ENCODE measurements at places on chromosomes 7 and 10. TPM values are rescaled to one million over a fixed set of nuclear protein-coding genes. Genes with fewer than 3 reads are reported as not detected.
A peak's percentile ranks its signal among the peaks of the same experiment; 100 is the strongest.

A1CF gene
- total RNA-seq: not detected

GRCh38 chr10:33509231-33509831 is 174.9 kb upstream of the NRP1 start:
- peaks cover 13% of the 10 kb centered on the region for H3K4me1 ChIP-seq
- no peak overlapping the region for H3K4me3 ChIP-seq
- no peak overlapping the region for H3K27ac ChIP-seq
- DNase-seq: no peak
- no peaks in the 10 kb centered on the region for H3K36me3 ChIP-seq
- H3K27me3 ChIP-seq: no peaks in the 10 kb centered on the region

STK31 gene
- not detected for total RNA-seq

MYH16 gene
- total RNA-seq: not detected

NPSR1 gene
- total RNA-seq: not detected

CYP3A7 gene
- total RNA-seq: not detected

NKX1-2 gene
- not detected for total RNA-seq

- H3K4me1 ChIP-seq: peaks cover 62% of the 10 kb centered on the region
- H3K4me3 ChIP-seq: no peak overlapping the region
- H3K27me3 ChIP-seq: no peaks in the 10 kb centered on the region
- no peak for DNase-seq
- peaks cover 53% of the 10 kb centered on the region for H3K36me3 ChIP-seq
Observed at GRCh38 chr7:149620961-149621360, 123.4 kb upstream of the ZNF746 start.

GRCh38 chr7:142303650-142304049 is 45.8 kb upstream of the PRSS58 start:
- H3K27me3 ChIP-seq: peaks cover 40% of the 10 kb centered on the region
- H3K4me1 ChIP-seq: no peaks in the 10 kb centered on the region
- DNase-seq: no peak
- H3K4me3 ChIP-seq: no peak overlapping the region
- H3K36me3 ChIP-seq: no peaks in the 10 kb centered on the region

MAGI2 gene
- total RNA-seq: 4.5 TPM

DNA sequence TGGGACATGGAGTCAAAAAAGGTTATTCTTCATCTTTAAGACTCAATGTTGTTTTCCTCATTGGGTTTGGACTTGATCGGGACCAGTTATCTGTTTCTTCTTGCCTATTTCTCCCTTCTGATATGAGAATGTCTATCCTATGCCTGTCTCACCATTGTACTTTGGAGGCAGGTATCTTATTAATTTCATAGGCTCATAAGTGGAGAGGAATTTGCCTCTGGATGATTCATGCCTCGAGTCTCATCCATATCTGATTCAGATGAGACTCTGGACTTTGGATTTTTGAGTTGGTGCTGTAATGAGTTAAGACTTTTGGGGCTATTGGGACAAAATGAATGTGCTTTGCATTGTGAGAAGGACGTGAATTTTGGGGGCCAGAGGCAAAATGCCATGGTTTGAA is 36.2 kb upstream of the CCDC7 start:
- H3K36me3 ChIP-seq: no peaks in the 10 kb centered on the region
- peaks cover 36% of the 10 kb centered on the region for H3K4me1 ChIP-seq
- H3K4me3 ChIP-seq: no peak overlapping the region
- no peak overlapping the region for H3K27ac ChIP-seq

TWIST1 gene
- total RNA-seq: 1.3 TPM

DNA sequence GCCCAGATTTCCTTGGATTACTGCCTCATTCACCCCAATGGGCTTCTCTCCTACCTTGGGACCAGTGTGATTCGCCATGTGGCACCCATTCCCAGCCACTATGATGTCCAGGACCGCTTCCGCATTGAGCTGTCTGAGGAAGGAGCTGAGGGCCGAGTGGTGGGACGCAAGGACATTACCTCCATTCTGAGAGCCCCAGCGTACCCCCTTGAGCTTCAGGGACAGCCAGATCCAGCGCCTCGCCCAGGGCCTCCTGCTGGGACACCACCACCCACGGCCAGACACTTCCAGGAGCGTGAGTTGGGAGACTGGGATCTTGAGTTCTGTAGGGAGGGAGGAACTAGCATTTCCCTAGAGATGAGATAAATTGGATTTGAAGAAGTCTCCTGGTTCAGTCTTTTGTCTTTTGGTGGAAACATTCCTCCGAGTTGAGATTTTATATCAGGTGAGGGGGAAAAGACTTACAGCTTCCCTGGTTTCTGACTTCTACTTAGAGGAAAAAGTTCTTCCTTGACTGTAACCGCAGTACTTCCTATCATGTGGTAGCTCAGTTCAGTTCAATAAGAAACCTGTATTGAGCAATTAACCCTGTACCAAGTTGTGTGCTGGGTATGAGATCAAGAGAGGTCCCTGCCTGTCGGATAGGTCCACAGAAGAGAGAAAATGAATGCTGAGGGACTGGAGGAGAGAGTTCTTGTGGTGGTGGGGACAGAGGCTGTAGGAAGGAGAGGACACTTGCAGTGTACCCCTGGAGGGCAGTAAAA is 1.3 kb downstream of the MOSPD3 start:
- DNase-seq: no peak
- peaks cover 6% of the 10 kb centered on the region for H3K36me3 ChIP-seq
- H3K4me1 ChIP-seq: peaks cover 17% of the 10 kb centered on the region
- no peaks in the 10 kb centered on the region for H3K27me3 ChIP-seq

DNA sequence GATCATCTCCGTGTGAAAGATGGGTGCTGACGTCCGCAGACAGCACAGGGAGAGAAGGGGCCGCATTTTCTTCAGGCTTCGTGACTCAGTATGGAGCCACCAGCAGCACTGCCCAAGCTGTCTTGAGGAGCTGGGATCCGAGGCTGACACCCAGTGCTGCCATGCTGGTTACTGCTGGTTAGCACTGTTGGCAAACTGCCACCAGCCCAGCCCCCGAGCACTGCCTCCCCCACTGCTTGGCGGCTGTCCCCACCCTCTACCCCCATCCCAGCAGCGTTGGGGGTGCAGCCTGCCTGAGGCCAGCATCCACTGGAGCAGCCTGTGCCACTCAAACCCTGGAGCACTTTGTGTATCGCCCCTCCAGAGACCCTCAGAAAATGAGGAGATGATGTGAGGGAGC is 35.8 kb upstream of the EN2 start:
- H3K27me3 ChIP-seq: peaks cover 98% of the 10 kb centered on the region
- no peak overlapping the region for H3K27ac ChIP-seq
- H3K4me3 ChIP-seq: no peak overlapping the region
- H3K4me1 ChIP-seq: no peaks in the 10 kb centered on the region
- no peaks in the 10 kb centered on the region for H3K36me3 ChIP-seq
- DNase-seq: no peak

EN2 gene
- total RNA-seq: 0.11 TPM

POLD2 gene
- total RNA-seq: 78.0 TPM

GRCh38 chr7:47514818-47515217 is 67.1 kb downstream of the TNS3 start:
- peaks cover 30% of the 10 kb centered on the region for H3K4me1 ChIP-seq
- no peaks in the 10 kb centered on the region for H3K27me3 ChIP-seq
- H3K36me3 ChIP-seq: no peaks in the 10 kb centered on the region
- H3K27ac ChIP-seq: no peak overlapping the region
- no peak overlapping the region for H3K4me3 ChIP-seq
- no peak for DNase-seq

IFIT1B gene
- total RNA-seq: not detected

DOCK4 gene
- 15.2 TPM for total RNA-seq

- no peak for DNase-seq
- H3K4me3 ChIP-seq: no peak overlapping the region
- no peaks in the 10 kb centered on the region for H3K27me3 ChIP-seq
Observed at GRCh38 chr7:137961200-137962177, 40.4 kb downstream of the CREB3L2 start.

CTTNBP2 gene
- 1.2 TPM for total RNA-seq

DNA sequence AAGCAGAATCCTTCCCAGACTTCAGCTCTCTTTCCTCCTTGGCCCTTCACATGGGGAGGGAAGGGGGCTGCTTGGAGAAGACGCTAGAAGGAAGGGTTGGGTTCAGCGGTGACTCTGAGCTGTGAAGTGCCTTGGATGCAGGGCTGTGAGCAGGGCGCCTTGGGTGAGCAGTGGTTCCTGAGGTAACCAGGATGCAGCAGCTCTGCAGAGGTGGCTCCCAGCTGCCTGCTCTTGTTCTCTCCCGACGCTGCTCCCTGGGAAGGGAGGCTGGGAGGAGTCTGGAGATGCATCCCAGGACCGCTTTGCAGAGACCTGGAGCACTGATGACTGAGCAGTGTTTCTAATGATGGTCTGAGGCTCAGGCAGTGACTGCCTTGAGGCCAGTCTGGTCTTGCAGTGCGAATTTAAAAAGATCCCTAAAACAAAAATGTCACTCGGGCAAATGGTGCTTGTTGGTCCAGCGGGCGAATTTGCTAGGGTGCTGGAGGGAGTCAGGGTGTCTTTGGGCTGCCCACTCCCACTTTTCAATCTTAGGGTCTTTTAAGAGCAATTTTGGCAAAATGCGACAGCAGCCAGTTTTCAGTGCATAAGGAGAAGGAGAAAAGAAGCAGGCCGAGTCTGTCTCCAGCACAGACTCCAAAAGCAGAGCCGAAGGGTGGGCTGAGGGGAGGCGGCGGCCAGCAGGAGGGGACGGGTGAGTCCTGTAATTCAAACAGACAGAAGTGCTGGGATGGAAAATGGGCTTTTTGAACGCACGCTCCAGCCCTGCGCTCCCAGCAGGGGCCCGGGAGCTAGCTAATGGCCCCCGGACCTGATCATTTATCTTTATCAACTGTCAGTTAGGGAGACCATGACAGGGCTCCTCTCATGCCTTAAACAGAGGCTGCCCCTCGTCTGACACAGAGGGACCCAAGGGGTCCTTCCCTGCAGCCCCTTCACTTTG is 191.2 kb upstream of the SHH start:
- H3K27ac ChIP-seq: no peak overlapping the region
- H3K27me3 ChIP-seq: peaks cover 46% of the 10 kb centered on the region
- no peaks in the 10 kb centered on the region for H3K4me1 ChIP-seq
- H3K36me3 ChIP-seq: no peaks in the 10 kb centered on the region
- no peak overlapping the region for H3K4me3 ChIP-seq

DNA sequence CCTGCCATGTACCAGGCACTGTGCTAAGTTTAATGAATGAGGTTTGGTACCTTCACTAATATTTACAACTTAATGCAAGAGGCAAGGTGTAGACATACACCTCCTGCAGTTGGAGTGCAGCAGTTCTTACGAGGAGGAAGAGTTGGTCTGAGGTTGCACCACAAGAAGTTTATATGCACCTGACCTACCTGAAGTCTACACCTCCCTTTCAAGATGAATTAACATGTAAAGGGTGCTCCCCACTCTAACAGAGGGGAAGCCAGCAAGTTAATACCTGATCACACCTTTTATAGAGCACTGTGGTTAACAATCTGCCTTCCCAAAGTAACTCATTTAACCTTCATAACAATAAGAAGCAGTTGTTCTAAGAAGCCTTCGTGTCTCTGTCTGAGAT is 120.0 kb downstream of the LYZL1 start:
- DNase-seq: no peak
- no peaks in the 10 kb centered on the region for H3K36me3 ChIP-seq
- H3K4me1 ChIP-seq: peaks cover 53% of the 10 kb centered on the region
- no peaks in the 10 kb centered on the region for H3K27me3 ChIP-seq

NCF1 gene
- 3.5 TPM for total RNA-seq

- H3K27ac ChIP-seq: no peak overlapping the region
- peaks cover 5% of the 10 kb centered on the region for H3K27me3 ChIP-seq
- H3K4me3 ChIP-seq: no peak overlapping the region
- H3K4me1 ChIP-seq: no peaks in the 10 kb centered on the region
Observed at GRCh38 chr10:27947540-27947939, 51.3 kb downstream of the ODAD2 start.

DNA sequence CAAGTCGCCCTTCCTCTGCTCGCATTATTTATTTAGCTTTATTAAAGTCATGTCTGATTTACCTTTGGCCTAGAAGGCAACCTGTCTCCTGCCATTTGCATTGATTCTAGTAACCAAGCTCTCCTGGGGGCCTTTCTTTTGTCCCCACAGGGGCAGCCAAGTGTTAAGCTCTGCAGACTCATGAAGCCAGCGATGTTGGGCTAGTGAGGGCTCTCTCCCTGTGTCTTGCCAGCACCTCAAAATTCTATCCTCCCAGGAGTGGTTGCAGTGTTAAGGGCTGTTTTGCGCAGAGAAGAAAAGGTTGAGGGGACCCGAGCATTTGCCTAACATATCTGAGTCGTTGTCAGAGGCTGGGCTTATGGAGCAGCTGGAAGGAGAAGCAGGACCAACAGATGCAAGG is 61.9 kb downstream of the AOC1 start:
- H3K4me3 ChIP-seq: no peak overlapping the region
- H3K4me1 ChIP-seq: no peaks in the 10 kb centered on the region
- no peak overlapping the region for H3K27ac ChIP-seq
- no peak for DNase-seq
- peaks cover 17% of the 10 kb centered on the region for H3K27me3 ChIP-seq

GRCh38 chr10:88049204-88049603 is 185.8 kb downstream of the PTEN start:
- H3K36me3 ChIP-seq: no peaks in the 10 kb centered on the region
- DNase-seq: no peak
- no peak overlapping the region for H3K27ac ChIP-seq

HPS1 gene
- total RNA-seq: 31.9 TPM

DNA sequence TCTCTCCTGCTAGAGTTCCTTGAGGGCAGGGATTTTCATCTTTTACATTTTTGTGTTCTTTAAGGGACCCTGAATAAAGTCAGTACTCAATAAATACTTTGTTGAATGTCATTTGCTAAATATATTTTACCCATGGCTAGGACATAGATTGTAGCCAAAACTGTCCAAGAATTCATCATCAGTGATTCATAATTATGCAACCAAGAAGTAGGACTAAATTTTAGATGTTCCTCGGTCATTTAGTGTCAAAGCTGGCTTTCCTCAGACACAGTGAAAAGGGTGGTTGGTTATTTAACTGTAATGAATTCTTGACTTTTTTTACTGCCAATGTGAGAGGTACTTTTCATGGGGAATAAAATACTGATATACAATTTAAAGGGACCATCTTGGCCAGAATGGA is 3.3 kb downstream of the NUDT13 start:
- no peak for DNase-seq
- peaks cover 11% of the 10 kb centered on the region for H3K36me3 ChIP-seq

- H3K36me3 ChIP-seq: peaks cover 28% of the 10 kb centered on the region
- H3K4me1 ChIP-seq: peaks cover 6% of the 10 kb centered on the region
- H3K27ac ChIP-seq: no peak overlapping the region
Observed at GRCh38 chr10:102554531-102554930, 50.8 kb downstream of the SUFU start.

DNA sequence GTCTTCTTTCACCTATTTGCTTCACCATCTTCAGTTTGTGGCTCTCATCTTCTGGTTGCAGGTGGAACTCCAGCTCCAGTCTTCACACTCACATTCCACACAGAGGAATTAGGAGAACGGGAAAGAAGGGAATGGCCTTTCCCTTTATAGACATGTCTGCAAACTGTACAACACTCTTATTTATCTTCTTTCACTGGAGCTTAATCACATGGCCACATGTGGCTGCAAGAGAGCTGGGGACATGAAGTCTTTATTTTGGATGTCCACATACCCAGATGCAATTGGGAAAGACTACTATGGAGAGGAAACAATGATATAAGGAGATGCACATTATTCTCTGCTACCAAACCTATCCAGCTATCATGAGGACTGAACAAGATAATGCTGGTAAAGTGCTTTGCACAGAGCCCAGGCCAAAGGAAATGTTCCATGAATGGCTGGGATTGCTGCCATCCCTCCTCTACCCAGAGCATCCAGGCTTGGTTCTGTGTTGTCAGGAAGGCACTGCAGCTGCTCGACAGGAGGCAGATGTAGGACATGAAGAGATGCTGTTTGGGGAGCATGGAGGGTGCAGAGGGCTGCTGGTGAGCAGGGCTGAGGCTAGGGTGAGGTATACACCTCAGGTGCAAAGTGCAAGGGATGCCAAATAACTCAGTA is 183.8 kb upstream of the TBX20 start:
- peak overlapping the region; percentile 50 for H3K27ac ChIP-seq
- H3K27me3 ChIP-seq: no peaks in the 10 kb centered on the region
- peaks cover 3% of the 10 kb centered on the region for H3K4me1 ChIP-seq

GRCh38 chr10:72875250-72876055 is 18.1 kb upstream of the OIT3 start:
- H3K27ac ChIP-seq: no peak overlapping the region
- H3K27me3 ChIP-seq: no peaks in the 10 kb centered on the region
- peaks cover 31% of the 10 kb centered on the region for H3K36me3 ChIP-seq
- no peaks in the 10 kb centered on the region for H3K4me1 ChIP-seq

Measured in left ventricle myocardium inferior (tissue), 1 donor.